ENCODE measurements at places on chromosomes 7 and 10. TPM values are rescaled to one million over a fixed set of nuclear protein-coding genes. Genes with fewer than 3 reads are reported as not detected.

Gene SLC18A3
- not detected for total RNA-seq

DNA sequence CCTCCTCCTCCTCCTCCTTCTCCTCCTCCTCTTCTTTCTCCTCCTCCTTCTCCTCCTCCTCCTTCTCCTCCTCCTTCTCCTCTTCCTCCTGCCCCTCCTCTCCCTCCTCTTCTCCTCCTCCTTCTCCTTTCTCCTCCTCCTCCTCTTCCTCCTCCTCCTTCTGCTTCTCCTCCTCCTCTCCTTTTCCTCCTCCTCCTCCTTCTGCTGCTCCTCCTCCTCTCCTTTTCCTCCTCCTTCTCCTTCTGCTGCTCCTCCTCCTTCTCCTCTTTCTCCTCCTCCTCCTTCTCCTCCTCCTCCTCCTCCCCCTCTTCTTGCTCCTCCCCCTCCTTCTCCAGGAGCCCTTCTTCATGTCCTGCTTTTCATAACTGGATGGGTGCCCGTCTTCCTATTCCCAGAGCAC is 12.2 kb downstream of the PLXNA4 start:
- no peak overlapping the region for H3K27ac ChIP-seq
- no peak for DNase-seq
- H3K4me1 ChIP-seq: no peaks in the 10 kb centered on the region
- no peak overlapping the region for H3K4me3 ChIP-seq

DNA sequence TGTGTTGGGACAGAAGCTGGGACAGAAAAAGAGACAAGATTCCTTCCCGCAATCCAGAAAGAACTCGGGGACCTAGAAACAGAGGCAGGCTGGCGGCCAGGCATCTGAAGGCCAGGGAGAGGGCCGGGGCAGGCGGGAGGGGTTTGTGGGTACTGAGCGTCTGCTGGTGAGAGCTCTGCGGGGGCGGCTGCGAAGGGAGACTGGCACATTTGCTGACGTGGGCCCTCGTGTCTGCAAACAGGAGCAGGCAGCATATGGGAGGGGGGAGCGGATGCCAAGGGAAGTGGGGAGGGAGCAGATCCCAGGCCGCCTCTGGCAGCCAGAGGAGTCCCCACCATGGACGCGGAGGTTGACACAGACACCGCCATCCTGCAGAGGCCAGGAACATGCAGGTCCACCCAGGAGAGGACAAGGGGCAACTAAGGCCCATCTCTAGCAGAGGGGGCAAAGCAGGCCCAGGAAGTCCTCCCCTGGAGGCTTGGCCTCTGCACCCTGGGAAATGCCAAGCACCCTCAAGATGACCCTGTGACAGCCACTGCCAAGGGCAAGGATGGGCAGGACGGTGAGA is 32.2 kb downstream of the KCNH2 start:
- peak; percentile 51 for DNase-seq
- no peak overlapping the region for H3K4me3 ChIP-seq
- no peaks in the 10 kb centered on the region for H3K4me1 ChIP-seq
- no peak overlapping the region for H3K27ac ChIP-seq
- no peaks in the 10 kb centered on the region for H3K27me3 ChIP-seq
- H3K36me3 ChIP-seq: no peaks in the 10 kb centered on the region

GRCh38 chr10:33303988-33304387 is 30.5 kb downstream of the NRP1 start:
- no peak overlapping the region for H3K27ac ChIP-seq
- no peak for DNase-seq
- H3K36me3 ChIP-seq: no peaks in the 10 kb centered on the region
- H3K4me1 ChIP-seq: no peaks in the 10 kb centered on the region
- no peaks in the 10 kb centered on the region for H3K27me3 ChIP-seq

GRCh38 chr7:31110331-31111108 is 58.4 kb downstream of the ADCYAP1R1 start:
- H3K4me1 ChIP-seq: no peaks in the 10 kb centered on the region
- H3K27ac ChIP-seq: no peak overlapping the region
- no peak for DNase-seq
- no peaks in the 10 kb centered on the region for H3K27me3 ChIP-seq

DNA sequence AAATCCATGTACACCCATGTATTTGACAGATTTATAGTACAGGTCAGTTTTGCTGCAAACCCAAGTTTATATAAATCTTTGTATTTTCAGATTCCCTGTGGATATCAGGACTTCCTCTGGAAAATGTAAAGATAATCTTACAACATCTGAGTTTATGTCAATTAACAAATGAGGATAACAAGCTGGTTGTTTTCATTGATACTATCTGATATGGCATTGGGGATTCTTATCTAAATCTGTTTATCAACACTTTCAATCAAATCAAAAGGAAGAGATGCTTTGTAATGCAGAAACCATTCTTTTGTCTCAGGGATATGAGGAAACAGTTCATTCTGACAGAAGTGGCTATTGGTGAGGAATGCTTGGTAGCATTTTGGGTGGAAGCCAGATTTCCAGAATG is 64.9 kb upstream of the FAM204A start:
- H3K27me3 ChIP-seq: no peaks in the 10 kb centered on the region
- no peaks in the 10 kb centered on the region for H3K36me3 ChIP-seq
- H3K27ac ChIP-seq: no peak overlapping the region
- no peak for DNase-seq
- H3K4me3 ChIP-seq: no peak overlapping the region
